ENCODE measurements at places on chromosomes 1 and 21. TPM values are rescaled to one million over a fixed set of nuclear protein-coding genes. Genes with fewer than 3 reads are reported as not detected.

The RNF223 gene
- total RNA-seq, result not detected

The OPRD1 gene
- not detected for total RNA-seq

The TBX19 gene
- 0.46 TPM for total RNA-seq

The RGS4 gene
- total RNA-seq, result 235 TPM

The OR14C36 gene
- total RNA-seq, result not detected

The STUM gene
- total RNA-seq, result not detected

The HTR6 gene
- not detected for total RNA-seq

The GPR52 gene
- 0.61 TPM for total RNA-seq

The TLR5 gene
- 0.32 TPM for total RNA-seq

The NBPF3 gene
- 14.3 TPM for total RNA-seq

The SV2A gene
- total RNA-seq, result 4.9 TPM

The C1orf94 gene
- total RNA-seq, result not detected

The ANXA9 gene
- total RNA-seq, result not detected

The KRTAP10-3 gene
- total RNA-seq, result not detected

All from epithelial cell of umbilical artery (primary cell).